ENCODE measurements at places on chromosomes 6 and 20. TPM values are rescaled to one million over a fixed set of nuclear protein-coding genes. Genes with fewer than 3 reads are reported as not detected.
A peak's percentile ranks its signal among the peaks of the same experiment; 100 is the strongest.

GRCh38 chr6:152093711-152094110 is 286.2 kb downstream of the ESR1 start:
- no peak for DNase-seq

GRCh38 chr20:44072384-44072783 is 114.6 kb downstream of the JPH2 start:
- peak; percentile 9 for DNase-seq

DNA sequence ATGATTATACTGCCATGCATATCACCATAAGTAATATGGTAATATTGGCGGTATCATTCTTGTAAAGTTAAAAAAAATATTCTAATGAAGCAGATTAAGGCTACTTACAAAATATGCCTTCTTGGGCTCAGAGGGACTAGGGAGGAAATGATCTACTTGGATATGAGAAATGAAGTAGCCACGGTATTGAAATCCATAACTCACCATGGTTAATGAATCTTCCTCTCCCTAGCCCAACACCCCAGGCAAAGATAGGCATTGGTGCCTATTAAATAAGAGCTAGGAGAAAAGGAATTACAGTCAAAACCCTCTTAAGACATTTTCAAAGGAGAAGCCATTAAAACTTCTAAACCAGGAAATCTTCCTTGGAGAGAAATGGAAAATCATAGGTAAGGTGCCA is 280.5 kb downstream of the TFAP2B start:
- no peak for DNase-seq

OOEP gene
- not detected for total RNA-seq

DNA sequence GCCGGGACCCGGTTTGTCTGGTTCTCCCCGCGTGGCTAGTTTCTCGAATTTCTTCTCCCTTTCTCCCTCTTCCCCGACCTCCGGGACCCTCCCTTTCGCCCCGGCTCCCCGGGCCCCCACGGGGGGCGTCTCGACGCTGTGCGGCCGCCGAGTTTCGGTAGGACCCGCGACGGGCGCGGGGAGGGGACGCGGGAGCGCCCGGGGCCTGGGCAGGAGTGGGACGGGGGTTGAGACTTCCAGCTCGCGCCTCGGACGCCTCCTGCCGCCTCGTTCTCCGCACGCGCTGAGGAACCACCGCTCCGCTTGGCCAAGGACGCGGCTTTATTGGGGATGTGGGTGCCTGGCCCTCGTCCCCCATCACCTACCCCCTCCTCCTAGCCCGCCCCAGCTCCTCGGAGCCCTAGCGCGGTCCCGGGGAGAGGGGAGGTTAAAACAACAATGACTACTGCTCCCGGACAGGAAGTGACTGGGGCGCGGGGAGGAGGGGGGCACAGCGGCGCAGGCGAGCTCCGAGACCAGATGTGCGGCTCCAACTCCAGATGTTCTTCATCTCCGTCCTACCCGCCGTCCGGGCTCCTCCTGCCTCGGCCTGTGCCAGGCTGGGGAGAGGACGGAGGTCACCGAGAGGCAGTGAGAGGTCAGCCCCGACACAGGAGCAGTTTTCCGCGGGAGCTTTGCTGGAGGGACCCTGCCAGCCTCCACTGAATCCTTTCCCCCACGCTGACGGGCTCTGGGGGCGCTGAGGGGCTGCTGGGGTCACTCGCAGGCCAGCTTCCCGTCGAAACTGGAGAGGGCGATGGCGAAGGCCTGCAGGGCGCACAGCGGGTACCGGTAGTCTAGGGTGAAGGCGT is 917 bp upstream of the TEAD3 start:
- DNase-seq: no peak

RIMS4 gene
- total RNA-seq: 0.07 TPM

FOXQ1 gene
- total RNA-seq: 2.0 TPM

- no peak for DNase-seq
Observed at GRCh38 chr20:57909763-57910331, 200.0 kb upstream of the PMEPA1 start.

- peak; percentile 20 for DNase-seq
Observed at GRCh38 chr20:25453035-25453810, 45.8 kb downstream of the GINS1 start.

- no peak for DNase-seq
Observed at GRCh38 chr20:47606414-47606982, 104.8 kb downstream of the NCOA3 start.

ASIP gene
- not detected for total RNA-seq

DNA sequence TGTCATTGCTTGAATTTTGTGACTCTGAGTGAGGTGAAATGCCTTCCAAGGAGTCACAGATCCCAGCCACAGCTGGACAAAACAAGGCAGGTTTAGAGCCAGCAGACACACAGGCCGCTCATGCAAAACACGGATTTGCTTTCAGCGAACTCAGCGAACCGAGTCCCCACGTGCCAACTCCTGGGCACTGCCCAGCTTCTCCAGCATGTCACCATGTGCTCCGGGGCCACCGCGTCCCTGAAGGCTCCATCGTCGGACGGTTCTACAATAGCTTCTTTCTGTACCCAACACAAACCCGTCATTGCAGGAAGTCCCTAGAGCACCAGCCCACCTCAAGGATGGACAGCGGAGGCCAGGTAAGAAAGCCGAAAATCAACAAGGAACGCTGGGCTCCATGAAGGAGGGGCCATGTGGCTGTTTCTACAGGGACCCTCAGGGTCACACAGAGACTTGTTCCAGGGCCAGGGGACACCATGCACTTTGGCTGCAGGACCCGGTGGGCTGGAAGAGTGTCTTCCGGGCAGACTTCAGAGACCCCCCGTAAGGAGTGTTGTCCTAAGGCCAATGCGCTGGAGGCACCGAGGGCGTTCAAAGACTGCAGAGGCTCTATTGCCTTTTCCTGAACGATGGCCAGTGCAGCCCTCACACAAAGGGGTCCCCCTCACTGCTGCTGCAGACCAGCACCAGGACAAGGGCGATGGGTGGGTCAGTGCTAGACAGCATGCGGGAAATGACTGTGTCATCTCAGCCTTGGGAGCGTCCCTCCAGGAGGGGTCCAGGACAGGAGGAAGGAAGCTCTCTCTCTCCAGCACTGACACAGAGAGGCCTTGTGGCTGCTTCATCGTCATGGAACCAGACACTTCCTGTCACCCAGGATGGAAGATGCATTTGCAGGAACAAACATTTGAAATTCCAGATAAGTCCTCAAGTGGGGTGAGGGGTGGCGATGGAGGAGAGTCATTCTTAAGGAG is 19.8 kb downstream of the DACT2 start:
- DNase-seq: no peak

TINAG gene
- 17.9 TPM for total RNA-seq

DNA sequence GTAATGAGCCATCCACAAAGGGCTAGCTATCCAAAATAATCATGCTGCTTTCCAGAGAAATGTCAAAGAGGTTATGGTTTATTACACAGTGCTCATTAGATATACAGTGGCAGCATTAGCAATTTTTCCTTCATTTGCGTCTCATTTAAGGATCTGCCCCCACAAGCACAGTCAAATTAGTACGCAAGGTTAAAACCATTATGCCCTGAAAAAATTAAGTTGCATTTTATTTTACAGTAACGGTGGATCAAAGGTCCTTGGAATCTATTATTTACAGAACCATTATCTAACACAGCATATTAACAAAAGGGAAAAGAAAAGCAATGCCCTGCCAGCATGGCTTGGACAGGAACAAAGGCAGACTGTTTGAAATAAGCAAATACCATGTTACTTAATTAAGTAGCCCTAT is 144.8 kb downstream of the PDSS2 start:
- DNase-seq: no peak

LY6G5B gene
- 4.0 TPM for total RNA-seq

DNA sequence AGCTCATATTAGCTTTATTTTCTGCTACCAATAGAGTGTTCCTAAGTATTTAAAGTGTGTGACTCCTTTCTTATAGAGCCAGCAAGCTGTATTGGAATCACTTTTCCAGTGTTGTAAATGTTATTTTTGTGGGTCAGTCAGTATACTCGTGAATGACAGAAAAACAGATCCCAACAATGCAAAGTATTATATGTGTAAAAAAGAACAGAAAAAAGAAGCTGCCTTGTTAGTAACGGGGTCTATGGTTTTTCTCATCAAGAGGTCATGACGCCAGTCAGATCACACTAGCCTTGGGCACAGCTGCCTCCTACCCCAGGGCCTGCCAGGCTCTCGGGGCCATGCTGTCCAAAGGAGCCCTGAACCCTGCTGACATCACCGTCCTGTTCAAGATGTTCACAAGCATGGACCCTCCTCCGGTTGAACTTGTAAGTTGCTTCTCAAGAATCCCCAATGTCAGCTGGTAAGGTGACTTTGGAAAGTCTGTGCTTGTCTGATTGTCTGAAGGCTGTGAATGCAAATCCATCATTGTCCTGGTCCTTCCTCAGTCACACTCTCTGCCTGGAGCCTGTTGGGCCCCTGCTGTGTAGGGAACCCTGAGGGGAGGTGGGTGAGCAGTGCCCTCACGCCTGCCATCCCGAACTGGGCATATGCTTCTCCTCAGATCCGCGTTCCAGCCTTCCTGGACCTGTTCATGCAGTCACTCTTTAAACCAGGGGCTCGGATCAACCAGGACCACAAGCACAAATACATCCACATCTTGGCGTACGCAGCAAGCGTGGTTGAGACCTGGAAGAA is 9.8 kb downstream of the NELFCD start:
- DNase-seq: no peak

SNRPB2 gene
- total RNA-seq: 65.3 TPM

GRCh38 chr6:117200067-117200466 is 65.3 kb upstream of the VGLL2 start:
- no peak for DNase-seq

DNA sequence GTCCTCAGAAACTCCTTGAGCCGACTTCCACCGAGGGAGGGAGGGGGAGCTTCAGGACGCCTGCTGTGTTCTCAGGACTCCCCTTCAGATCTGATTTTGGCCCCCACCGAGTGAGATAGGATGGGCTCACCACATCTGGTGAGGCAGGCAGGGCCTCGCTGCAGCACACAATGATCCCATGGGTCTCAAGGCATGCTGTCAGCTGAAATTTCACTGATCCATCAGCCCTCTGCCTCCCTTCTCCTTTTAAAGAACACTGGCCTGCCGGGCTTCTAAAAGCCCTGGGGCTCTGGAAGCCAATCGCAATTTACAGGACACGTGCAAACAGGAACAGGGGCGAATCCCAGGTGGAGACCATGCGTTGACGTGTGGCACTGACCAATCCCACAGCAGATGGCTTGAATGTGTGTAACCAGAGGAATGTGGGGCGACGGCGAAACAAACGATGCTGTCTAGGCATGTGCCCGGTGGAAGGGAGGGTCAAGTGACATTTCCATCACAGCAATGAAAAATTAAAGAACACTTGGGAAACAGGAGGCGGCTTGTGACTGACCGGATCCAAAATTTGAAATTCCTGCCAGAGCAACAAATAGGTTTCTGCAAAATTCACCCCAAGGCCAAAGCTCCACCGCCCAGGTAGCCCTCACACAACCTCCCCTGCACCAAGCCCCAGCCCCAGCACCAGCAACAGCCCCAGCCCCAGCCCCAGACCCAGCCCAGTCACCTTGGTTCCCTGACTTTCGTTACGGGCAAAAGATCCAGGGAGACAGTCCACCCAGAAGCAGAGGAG is 167.1 kb upstream of the ZNF337 start:
- DNase-seq: no peak

DNA sequence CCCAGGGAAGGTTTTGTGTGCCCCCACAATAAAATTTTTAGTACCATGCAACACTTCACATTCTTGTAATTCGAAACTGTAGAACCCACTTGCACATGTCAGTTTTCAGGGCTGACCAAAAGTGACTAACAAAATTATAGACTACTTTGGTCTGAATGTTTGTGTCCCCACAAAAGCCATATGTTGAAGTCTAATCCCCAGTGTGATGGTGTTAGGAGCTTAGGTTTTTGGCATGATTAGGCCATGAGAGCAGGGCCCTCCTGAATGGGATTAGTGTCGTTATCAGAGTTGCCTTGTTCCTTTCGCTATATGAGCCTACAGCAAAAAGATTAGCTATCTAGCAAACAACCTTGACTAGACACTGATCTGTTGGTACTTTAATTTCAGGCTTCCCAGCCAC is 49.0 kb upstream of the TENT5A start:
- no peak for DNase-seq

GRCh38 chr6:46452312-46452917 is 38.8 kb downstream of the RCAN2 start:
- DNase-seq: no peak

OR2H2 gene
- total RNA-seq: not detected

GRCh38 chr6:164252948-164253347 is 838.4 kb downstream of the QKI start:
- no peak for DNase-seq

C6orf136 gene
- total RNA-seq: 10.5 TPM

DNA sequence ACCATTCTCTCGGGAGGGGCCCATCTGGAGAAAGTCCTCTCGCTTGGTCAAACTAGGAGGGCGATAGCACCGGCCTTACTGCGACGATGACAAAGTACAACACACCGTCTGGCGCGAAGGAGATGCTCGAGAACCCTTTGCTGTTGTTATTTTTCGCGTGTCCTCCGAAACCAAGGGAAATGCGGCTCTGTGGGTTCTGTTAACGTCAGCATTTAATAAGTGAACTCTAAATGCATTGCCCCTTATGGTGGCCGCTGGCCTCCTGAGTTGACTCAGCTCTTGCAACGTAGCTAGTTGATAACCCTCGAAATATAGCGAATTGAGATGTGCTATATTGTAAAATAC is 577 bp upstream of the SCAND1 start:
- DNase-seq: no peak

NXT1 gene
- total RNA-seq: 47.0 TPM

DNA sequence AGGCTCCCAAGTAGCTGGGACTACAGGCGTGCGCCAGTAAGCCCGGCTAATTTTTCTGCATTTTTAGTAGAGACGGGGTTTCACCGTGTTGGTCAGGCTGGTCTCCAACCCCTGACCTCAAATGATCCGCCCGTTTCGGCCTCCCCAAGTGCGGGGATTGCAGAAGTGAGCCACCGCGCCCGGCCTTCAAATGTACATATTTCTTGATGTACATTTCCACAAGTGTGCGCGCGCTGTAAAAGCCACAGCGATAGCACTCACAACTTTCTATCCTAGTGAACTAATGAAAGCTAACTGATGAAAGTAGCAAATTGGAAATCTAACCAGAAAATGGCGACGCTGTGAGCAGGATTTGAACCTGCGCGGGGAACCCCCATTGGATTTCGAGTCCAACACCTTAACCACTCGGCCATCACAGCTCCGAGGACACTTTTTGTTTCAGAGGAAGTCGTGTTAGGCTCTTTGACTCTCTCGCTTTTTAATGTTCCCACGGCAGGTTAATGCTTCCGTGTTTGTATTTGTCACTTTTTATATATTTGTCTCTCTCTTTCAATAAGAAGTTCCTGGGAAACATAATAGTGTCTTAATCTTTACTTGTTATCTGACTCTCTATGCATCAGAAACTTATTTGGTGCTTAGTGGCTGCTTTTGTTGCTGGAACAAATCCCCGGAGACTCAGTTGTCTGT is 199.4 kb upstream of the ZNF184 start:
- DNase-seq: no peak

HSD17B8 gene
- total RNA-seq: 16.9 TPM

GRCh38 chr6:112846681-112847080 is 499.6 kb downstream of the RFPL4B start:
- no peak for DNase-seq

- no peak for DNase-seq
Observed at GRCh38 chr20:62691487-62691886, 17.1 kb upstream of the NTSR1 start.

- no peak for DNase-seq
Observed at GRCh38 chr6:1416191-1416760, 26.9 kb downstream of the FOXF2 start.

- no peak for DNase-seq
Observed at GRCh38 chr6:32069460-32069859, 31.2 kb downstream of the CYP21A2 start.

- DNase-seq: no peak
Observed at GRCh38 chr20:45822857-45823256, 4.3 kb downstream of the TNNC2 start.

Measured in epithelial cell of proximal tubule (primary cell).